Tibial nerve (tissue), 4 donors: ENCODE measurements at places on chromosomes 13 and 19. TPM values are rescaled to one million over a fixed set of nuclear protein-coding genes. Genes with fewer than 3 reads are reported as not detected.

DNA sequence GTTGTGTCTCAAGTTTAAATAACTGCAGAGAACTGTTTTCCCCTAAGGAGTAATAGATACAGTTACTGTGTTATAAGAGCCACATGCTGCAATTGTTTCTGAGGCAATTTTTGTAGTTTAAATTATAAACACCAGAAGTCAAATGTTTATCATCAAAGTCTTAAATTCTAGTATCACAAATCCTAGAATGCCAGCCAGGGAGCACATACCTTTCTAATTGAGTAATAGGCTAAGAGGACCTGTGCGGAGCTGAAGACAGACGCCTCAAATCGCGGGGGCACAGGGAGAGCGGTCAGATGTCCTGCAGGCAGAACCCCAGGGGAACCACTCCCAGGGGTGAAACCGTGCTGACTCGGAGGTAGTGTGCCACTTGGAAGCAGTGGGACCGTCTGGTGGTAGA, 65.2 kb upstream of the TNFRSF19 start:
- H3K4me1 ChIP-seq = no peaks in the 10 kb centered on the region
- no peaks in the 10 kb centered on the region for H3K27me3 ChIP-seq
- H3K36me3 ChIP-seq = no peaks in the 10 kb centered on the region
- H3K27ac ChIP-seq = no peak overlapping the region
- no peak overlapping the region for H3K4me3 ChIP-seq
- no peak for DNase-seq

- no peak for DNase-seq
- H3K4me3 ChIP-seq = peak overlapping the region; percentile 72
- no peaks in the 10 kb centered on the region for H3K36me3 ChIP-seq
- H3K4me1 ChIP-seq = peaks cover 11% of the 10 kb centered on the region
- no peaks in the 10 kb centered on the region for H3K27me3 ChIP-seq
Measured at GRCh38 chr13:52160053-52160452, 656 bp upstream of the NEK3 start.

DNA sequence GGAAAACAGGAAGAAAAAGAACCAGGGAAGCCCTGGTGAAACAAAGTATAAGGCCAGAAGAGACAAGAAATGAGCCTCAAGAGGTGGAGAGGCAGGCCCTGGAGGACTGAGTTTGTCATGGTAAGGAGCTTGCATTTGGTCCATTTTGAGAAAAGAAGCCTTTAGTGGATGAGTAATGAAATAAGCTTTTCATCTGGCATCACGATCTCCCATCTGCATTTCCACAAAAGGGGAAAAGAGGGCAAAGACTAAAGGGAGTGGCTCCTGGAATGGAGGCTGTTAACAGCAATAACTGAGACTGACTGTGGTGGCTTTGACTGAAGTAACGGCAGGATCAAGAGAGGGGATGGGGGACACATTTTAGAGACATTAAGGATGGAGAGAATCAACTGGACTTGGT, 148.8 kb upstream of the NBEA start:
- no peaks in the 10 kb centered on the region for H3K27me3 ChIP-seq
- no peak for DNase-seq
- no peak overlapping the region for H3K4me3 ChIP-seq
- no peaks in the 10 kb centered on the region for H3K36me3 ChIP-seq
- H3K4me1 ChIP-seq = no peaks in the 10 kb centered on the region

- no peaks in the 10 kb centered on the region for H3K27me3 ChIP-seq
- H3K27ac ChIP-seq = peak overlapping the region; percentile 73
- no peaks in the 10 kb centered on the region for H3K36me3 ChIP-seq
- H3K4me3 ChIP-seq = no peak overlapping the region
- peaks cover 10% of the 10 kb centered on the region for H3K4me1 ChIP-seq
Measured at GRCh38 chr13:110433014-110433413, 125.9 kb downstream of the COL4A2 start.

- peaks cover 62% of the 10 kb centered on the region for H3K4me1 ChIP-seq
- no peaks in the 10 kb centered on the region for H3K27me3 ChIP-seq
- no peak for DNase-seq
- no peak overlapping the region for H3K4me3 ChIP-seq
Measured at GRCh38 chr19:41323023-41323422, 13.1 kb downstream of the CCDC97 start.

GRCh38 chr13:110216398-110217041, 90.4 kb downstream of the COL4A1 start:
- DNase-seq = no peak
- no peak overlapping the region for H3K4me3 ChIP-seq
- H3K27ac ChIP-seq = no peak overlapping the region
- no peaks in the 10 kb centered on the region for H3K27me3 ChIP-seq
- peaks cover 64% of the 10 kb centered on the region for H3K4me1 ChIP-seq
- peaks cover 21% of the 10 kb centered on the region for H3K36me3 ChIP-seq

DNA sequence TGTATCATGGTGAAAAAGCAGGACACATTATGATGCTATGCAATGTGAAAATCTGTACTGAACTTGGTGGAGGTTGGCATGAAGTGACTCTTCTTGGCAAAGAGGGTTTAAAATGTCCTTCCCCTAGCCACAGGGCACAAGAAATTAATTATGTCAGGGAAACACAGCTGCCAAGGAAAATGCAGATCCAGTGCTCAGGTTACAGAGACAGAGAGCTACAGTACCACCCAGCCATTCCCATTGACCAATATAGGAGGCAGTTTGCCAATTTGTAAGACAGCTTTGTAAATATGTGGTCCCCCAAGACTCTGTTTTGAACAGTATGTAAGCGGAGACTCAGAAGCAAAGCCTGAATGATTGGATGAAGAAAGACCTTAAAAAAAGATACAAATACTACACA, 69.4 kb upstream of the KLF12 start:
- no peak overlapping the region for H3K27ac ChIP-seq
- no peaks in the 10 kb centered on the region for H3K4me1 ChIP-seq
- no peak overlapping the region for H3K4me3 ChIP-seq
- no peaks in the 10 kb centered on the region for H3K36me3 ChIP-seq
- no peaks in the 10 kb centered on the region for H3K27me3 ChIP-seq

- no peaks in the 10 kb centered on the region for H3K36me3 ChIP-seq
- no peak for DNase-seq
- H3K4me3 ChIP-seq = peak overlapping the region; percentile 74
- H3K4me1 ChIP-seq = no peaks in the 10 kb centered on the region
- H3K27me3 ChIP-seq = no peaks in the 10 kb centered on the region
Measured at GRCh38 chr13:40662866-40663265, 3.6 kb downstream of the FOXO1 start.

- no peaks in the 10 kb centered on the region for H3K27me3 ChIP-seq
- no peak for DNase-seq
- H3K36me3 ChIP-seq = no peaks in the 10 kb centered on the region
- no peaks in the 10 kb centered on the region for H3K4me1 ChIP-seq
Measured at GRCh38 chr13:105220063-105220462, 1315.4 kb downstream of the EFNB2 start.

- H3K27me3 ChIP-seq = no peaks in the 10 kb centered on the region
- no peak overlapping the region for H3K27ac ChIP-seq
- H3K4me3 ChIP-seq = no peak overlapping the region
- DNase-seq = no peak
Measured at GRCh38 chr19:6958791-6959190, 62.4 kb downstream of the MBD3L2B start.

- DNase-seq = no peak
- no peaks in the 10 kb centered on the region for H3K27me3 ChIP-seq
- no peaks in the 10 kb centered on the region for H3K4me1 ChIP-seq
- no peak overlapping the region for H3K27ac ChIP-seq
- peaks cover 17% of the 10 kb centered on the region for H3K36me3 ChIP-seq
- no peak overlapping the region for H3K4me3 ChIP-seq
Measured at GRCh38 chr13:113638806-113639205, 19.2 kb downstream of the ATP4B start.

The EPSTI1 gene
- total RNA-seq = 1.5 TPM

The RFC3 gene
- 14.3 TPM for total RNA-seq

The ZNF649 gene
- total RNA-seq = 11.4 TPM

The TPP2 gene
- 42.6 TPM for total RNA-seq
